Spinal cord (tissue), 10 donors: ENCODE measurements at places on chromosomes 3 and 15. TPM values are rescaled to one million over a fixed set of nuclear protein-coding genes. Genes with fewer than 3 reads are reported as not detected.

Gene RHCG
- 0.79 TPM for total RNA-seq

Gene CCDC174
- total RNA-seq: 13.2 TPM

Gene HYPK
- 5.4 TPM for total RNA-seq

- H3K36me3 ChIP-seq: peaks cover 44% of the 10 kb centered on the region
- no peaks in the 10 kb centered on the region for H3K4me1 ChIP-seq
- H3K27ac ChIP-seq: no peak overlapping the region
Observed at GRCh38 chr15:42175671-42176070, 19.2 kb upstream of the PLA2G4F start.

DNA sequence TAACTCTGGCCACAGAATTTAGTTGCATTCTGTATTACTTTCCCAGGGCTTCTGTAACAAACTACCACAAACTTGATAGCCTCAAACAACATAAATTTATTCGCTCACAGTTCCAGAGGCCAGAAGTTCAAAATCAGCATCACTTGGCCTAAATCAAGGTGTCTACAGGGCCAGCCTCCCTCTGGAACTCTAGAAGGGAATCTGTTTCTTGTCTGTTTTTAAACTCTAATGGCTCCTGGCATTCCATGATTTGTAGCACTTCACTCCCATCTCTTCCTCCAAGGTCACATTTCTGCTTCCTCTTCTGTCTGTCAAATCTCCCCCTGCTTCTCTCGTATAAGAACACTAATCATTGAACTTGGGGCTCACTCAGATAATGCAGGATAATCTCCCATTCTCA is 151.9 kb upstream of the ARPP21 start:
- H3K4me3 ChIP-seq: no peak overlapping the region
- no peaks in the 10 kb centered on the region for H3K36me3 ChIP-seq
- no peak for DNase-seq
- no peaks in the 10 kb centered on the region for H3K27me3 ChIP-seq

GRCh38 chr3:186107215-186108105 is 1.4 kb downstream of the ETV5 start:
- H3K27ac ChIP-seq: peak overlapping the region; percentile 84
- peak overlapping the region; percentile 70 for H3K4me3 ChIP-seq
- H3K27me3 ChIP-seq: peaks cover 16% of the 10 kb centered on the region
- H3K4me1 ChIP-seq: peaks cover 35% of the 10 kb centered on the region

DNA sequence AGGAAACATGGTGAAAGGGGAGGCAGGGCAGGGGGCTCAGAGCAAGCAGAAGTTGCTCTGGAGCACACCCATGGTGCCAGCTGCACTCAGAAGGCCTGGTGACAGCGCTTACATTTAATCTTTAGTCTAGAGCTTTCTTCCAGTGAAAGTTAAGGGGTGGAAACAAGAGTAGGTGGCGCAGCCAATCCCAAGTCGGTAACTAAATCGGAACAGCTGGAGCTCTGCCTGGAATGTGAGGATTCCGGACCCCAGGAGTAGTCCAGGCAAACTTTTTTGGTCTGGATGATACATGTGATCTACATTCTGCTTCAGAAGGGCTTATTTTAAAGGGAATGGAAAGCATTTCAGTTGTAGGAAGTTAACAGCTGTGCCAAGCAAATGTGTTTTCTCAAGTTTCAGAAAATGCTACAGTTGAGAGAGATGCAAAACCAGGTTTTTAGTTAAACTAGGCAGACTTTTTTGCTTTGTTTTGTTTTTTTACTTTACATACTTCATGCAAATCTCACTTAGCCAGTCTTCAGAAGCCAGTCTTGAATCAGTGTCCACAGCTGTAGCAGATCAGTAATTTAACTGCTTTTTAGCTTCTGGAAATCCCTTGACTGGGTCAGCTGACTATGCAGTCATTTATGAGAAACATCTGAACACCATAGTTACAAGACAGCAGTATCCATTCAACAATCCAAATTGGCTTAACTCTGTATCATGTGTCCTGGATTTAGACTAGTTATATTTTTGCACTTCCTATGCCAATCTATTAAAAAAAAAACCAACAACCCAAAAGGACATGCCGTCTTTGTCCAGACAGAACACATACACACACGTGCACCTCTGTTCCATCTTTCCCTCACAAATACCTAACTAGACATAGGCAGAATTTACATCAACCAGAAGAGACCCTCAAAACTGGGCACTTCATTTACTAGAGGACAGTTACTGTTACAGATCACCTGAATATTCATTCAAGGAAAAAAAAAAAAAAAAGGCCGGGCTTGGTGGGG is 33.2 kb downstream of the ZNF106 start:
- peaks cover 9% of the 10 kb centered on the region for H3K36me3 ChIP-seq

DNA sequence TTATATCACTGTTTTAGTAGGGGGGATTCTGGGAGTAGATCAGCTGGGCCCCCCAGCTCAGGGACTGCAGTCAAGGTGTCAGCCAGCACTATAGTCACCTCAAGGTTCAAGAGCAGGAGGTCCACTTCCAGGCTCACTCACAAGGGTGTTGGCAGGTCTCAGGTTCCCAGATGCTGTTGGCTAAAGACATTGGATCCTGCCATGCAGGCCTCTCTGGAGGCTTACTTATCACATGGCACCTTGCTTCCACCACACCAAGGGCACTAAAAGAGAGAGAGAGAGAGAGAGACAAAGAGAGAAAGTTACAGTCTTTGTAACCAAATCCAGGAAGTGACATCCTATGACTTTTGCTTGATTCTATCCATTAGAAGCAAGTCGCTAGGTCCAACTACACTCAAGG is 7.5 kb upstream of the PPP1R14D start:
- H3K4me1 ChIP-seq: no peaks in the 10 kb centered on the region
- no peak overlapping the region for H3K4me3 ChIP-seq
- H3K36me3 ChIP-seq: no peaks in the 10 kb centered on the region
- no peak for DNase-seq
